ENCODE measurements at places on chromosomes 12 and 14.
A peak's percentile ranks its signal among the peaks of the same experiment; 100 is the strongest.

GRCh38 chr12:70660620-70661219 lies 23.5 kb upstream of the PTPRB start:
- peak; percentile 93 for DNase-seq

DNA sequence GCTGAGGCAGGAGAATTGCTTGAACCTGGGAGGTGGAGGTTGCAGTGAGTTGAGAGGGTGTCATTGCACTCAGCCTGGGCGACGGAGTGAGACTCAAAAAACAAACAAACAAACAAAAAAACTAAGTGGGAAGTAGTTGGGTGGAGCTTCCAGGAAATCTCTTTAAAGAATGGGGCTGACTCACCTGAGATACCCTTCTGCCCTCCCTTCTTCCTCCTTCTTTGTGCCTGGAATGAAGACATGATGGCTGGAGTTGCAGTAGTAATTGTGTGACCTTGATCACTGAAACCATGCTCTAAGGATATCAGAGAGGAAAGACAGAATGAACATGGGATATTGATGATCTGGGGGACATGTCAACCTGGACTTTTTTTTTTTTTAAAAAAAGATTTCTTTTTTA lies 87.6 kb upstream of the MED13L start:
- no peak for DNase-seq

- DNase-seq: no peak
Measured at GRCh38 chr14:35504260-35504659, 29.7 kb upstream of the INSM2 start.

- no peak for DNase-seq
Measured at GRCh38 chr14:89206389-89207031, 210.5 kb downstream of the FOXN3 start.

DNA sequence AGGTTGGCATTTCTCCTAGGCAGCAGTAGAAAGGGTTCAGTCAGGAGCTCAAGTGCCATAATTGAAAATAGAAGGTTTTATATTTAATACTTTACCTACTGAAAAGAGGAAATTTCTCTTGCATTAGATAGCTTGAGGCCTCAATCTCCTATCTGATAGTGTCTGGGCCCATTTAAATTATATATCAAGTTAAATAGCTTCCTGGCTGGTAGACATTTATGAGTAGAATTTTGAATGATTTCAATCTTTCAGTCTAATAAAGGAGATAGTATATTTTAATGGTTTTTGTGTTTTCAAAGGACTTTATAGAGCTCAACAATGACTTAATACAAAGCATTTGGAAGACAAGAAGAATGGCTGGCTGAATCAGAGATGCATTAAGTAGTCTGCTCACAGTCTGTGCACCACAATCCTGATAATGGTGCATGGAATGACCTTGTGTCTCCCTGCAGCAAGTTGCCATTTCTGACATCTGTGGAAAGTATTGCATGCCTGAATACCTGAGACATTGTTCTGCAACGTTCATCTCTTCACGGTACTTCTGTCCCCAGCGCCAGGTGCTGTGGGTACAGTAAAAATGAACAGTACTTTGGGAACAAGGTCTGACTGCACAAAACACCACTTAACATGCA lies 974.1 kb downstream of the TMTC2 start:
- DNase-seq: no peak

GRCh38 chr12:67822826-67823225 lies 166.4 kb upstream of the IFNG-AS1 start:
- no peak for DNase-seq

DNA sequence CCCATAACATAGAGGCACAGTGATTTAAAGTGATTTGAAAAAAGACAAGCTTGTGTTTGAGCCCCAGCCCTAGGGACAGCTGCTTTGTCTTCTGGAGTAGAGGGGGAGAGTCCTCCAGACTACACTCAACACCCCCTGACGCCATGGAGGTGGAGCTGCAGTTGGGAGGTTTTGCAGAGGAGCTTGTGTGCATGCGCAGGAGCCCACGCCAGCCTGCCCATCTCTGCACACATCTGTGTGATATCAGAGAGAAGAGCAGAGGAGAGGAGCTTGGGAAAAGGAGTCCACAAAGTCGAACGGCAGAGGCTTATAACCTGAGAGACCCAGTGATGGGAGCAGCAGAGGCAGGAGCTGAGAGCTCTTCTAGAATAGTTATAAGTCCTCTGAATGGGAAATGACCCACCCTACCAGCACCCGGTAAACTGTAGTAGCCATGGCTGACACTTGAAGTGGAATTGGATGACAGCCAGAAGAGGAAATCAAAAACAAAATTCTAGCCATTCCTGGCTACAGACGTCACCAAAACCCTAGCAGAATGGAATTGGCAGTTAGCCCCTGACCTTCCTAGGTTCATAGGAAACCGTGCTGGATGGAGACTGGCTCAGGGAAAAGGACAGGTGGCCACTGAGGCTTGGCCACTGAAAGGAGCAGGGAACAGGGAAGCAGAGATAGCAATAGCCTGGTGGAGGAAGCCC lies 185.1 kb upstream of the VASH1 start:
- DNase-seq: no peak
